ENCODE measurements at places on chromosomes 1 and 21. TPM values are rescaled to one million over a fixed set of nuclear protein-coding genes. Genes with fewer than 3 reads are reported as not detected.

The CELA2A gene
- total RNA-seq, result 0.67 TPM

- H3K27me3 ChIP-seq, result no peaks in the 10 kb centered on the region
- peaks cover 35% of the 10 kb centered on the region for H3K4me1 ChIP-seq
- peaks cover 5% of the 10 kb centered on the region for H3K36me3 ChIP-seq
- H3K27ac ChIP-seq, result peak within 1 kb of the TSS; percentile 81
- DNase-seq, result no peak
Measured at GRCh38 chr1:9292361-9293240, at the start of gene SPSB1. SPSB1 (plus strand) TSS chr1:9292894; CDS start chr1:9355892, 62,998 bp downstream.

- no peak overlapping the region for H3K27ac ChIP-seq
- H3K4me3 ChIP-seq, result peak overlapping the region; percentile 55
- H3K36me3 ChIP-seq, result peaks cover 5% of the 10 kb centered on the region
- peaks cover 3% of the 10 kb centered on the region for H3K27me3 ChIP-seq
- peaks cover 3% of the 10 kb centered on the region for H3K4me1 ChIP-seq
Measured at GRCh38 chr1:6207921-6208320, 2.0 kb downstream of the RNF207 start.

DNA sequence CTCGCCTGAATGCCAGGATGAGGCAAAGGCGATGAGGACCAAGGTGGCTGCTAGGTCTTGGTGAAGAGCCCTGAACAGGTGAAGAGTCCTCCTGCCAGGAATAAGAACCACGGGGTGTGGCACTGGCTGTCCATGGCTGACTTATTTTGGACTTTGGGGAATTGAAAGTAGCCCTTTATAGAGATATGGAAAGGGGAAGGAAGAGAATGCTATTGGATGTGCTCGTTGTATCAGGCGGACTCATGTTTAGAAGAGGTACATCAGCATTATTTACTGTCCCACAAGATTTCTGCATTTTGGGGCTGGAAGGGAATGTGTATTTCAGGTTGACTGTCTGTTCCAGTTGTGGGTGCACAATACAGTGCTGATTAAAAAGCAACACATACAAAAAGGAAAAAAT lies 465.8 kb downstream of the DSCAM start:
- H3K36me3 ChIP-seq, result no peaks in the 10 kb centered on the region
- H3K4me1 ChIP-seq, result no peaks in the 10 kb centered on the region
- no peaks in the 10 kb centered on the region for H3K27me3 ChIP-seq
- no peak for DNase-seq
- H3K27ac ChIP-seq, result no peak overlapping the region
- no peak overlapping the region for H3K4me3 ChIP-seq

The GJA4 gene
- 0.87 TPM for total RNA-seq

- no peaks in the 10 kb centered on the region for H3K27me3 ChIP-seq
- no peak overlapping the region for H3K4me3 ChIP-seq
- no peak for DNase-seq
- H3K36me3 ChIP-seq, result peaks cover 15% of the 10 kb centered on the region
- peaks cover 33% of the 10 kb centered on the region for H3K4me1 ChIP-seq
Measured at GRCh38 chr21:37064841-37065240, 8.0 kb downstream of the PIGP start.

The SUSD4 gene
- 7.0 TPM for total RNA-seq

- H3K36me3 ChIP-seq, result peaks cover 16% of the 10 kb centered on the region
- H3K4me1 ChIP-seq, result no peaks in the 10 kb centered on the region
- H3K4me3 ChIP-seq, result no peak overlapping the region
Measured at GRCh38 chr1:59845091-59845490, 30.3 kb downstream of the HOOK1 start.

The PDC gene
- not detected for total RNA-seq

The ERICH3 gene
- total RNA-seq, result 0.29 TPM

The CHRM3 gene
- total RNA-seq, result 2.4 TPM

DNA sequence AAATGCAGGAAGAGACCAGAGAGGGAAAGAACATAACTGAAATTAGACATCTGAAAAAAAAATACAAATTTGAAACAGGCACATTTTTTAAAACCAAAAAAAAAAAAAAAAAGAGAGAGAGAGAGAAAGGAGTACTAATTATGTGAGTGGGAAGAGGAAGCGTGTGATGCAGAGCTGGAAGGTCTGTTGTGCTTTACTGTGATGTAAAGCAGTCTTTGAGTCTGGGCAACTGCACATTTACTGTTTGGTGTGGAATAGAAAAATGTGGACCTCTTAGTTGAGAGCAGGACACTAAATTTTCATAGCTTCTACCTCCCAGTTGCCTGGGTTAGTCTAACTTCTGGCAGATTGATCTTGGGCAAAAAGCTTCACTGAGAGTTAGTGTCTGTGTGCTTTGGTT lies 16.5 kb downstream of the LHX9 start:
- no peak overlapping the region for H3K27ac ChIP-seq
- H3K36me3 ChIP-seq, result no peaks in the 10 kb centered on the region
- no peak for DNase-seq
- H3K27me3 ChIP-seq, result peaks cover 49% of the 10 kb centered on the region
- no peak overlapping the region for H3K4me3 ChIP-seq

- H3K4me1 ChIP-seq, result peaks cover 7% of the 10 kb centered on the region
- H3K4me3 ChIP-seq, result no peak overlapping the region
- H3K36me3 ChIP-seq, result no peaks in the 10 kb centered on the region
- peaks cover 15% of the 10 kb centered on the region for H3K27me3 ChIP-seq
- no peak overlapping the region for H3K27ac ChIP-seq
- no peak for DNase-seq
Measured at GRCh38 chr1:68438310-68438709, 11.4 kb downstream of the RPE65 start.

DNA sequence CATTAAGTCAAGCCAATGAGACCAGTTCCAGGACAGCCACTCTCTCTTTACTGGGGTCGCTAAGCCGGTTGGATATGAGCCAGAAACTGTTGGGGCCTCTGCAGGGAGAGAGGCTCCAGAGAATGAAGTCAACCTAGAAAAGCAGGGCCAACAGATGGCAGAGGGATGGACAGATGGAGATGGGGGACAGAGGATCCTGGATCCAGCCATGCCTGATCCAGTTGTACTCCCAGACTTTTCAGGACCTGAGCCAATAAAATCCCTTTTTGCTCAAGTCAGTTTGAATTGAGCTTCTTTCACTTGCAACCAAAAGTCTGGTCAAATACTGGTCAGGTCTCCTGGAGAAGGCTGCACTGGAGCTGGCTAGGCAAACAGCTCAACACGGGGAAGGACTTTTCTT lies 2.2 kb downstream of the DHCR24 start:
- H3K27me3 ChIP-seq, result no peaks in the 10 kb centered on the region
- H3K4me3 ChIP-seq, result peak overlapping the region; percentile 98
- peaks cover 25% of the 10 kb centered on the region for H3K36me3 ChIP-seq
- H3K27ac ChIP-seq, result no peak overlapping the region

The VSIG8 gene
- total RNA-seq, result not detected

DNA sequence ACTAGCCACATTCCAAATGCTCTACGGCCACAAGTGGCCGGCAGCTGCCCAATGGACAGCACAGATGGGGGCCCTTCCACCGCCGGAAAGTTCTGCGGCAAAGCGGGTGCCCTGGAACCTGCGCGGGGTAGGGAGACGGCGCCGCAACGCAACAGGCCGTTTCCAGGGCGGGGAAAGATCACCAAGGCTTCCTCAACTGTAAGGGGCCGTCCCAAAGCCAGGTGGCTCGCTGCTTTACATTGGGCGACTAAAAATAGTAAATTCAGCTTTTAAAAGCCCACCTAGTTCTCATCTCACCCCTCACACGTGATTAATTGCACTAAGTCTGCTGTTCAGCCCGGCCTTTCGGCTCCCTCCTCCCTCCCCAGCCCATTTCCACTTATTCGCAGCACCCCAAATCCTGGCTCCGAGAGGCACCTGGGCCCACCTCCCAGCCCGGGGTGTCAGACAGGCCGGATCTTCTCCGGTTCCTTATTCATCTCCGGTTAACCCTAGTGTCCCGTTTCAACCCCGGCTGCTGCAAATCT lies 643 bp downstream of the CFAP298 start:
- peaks cover 4% of the 10 kb centered on the region for H3K4me1 ChIP-seq
- peaks cover 16% of the 10 kb centered on the region for H3K27me3 ChIP-seq
- H3K27ac ChIP-seq, result peak overlapping the region; percentile 95
- peak overlapping the region; percentile 98 for H3K4me3 ChIP-seq
- DNase-seq, result peak; percentile 62

DNA sequence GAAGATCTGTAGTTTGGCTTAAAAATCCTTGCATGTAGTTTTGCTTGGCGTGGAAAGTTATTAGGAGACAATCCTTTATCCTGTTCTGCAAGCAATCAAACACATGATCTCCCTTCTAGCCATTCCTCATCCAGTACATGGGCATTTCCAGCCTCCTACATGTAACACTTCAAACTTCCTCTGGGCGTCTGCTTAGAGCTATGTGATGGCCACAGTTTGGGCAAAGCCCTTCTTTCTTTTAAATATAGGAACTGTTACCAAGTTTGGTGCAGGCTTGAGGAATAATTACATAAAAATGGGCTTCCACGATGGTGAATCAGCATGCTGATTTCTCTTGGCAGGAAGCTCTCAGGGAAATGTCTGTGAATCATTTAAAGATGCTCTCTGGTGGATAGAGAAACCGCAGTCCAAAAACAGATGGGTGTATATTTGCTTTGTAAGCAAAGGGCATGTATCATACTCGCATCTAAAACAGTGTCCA lies 176.9 kb upstream of the FMN2 start:
- no peak overlapping the region for H3K27ac ChIP-seq
- peaks cover 13% of the 10 kb centered on the region for H3K27me3 ChIP-seq
- DNase-seq, result no peak
- no peaks in the 10 kb centered on the region for H3K4me1 ChIP-seq
- H3K36me3 ChIP-seq, result no peaks in the 10 kb centered on the region
- no peak overlapping the region for H3K4me3 ChIP-seq

GRCh38 chr21:39471598-39471997 lies 19.8 kb downstream of the SH3BGR start:
- H3K4me3 ChIP-seq, result no peak overlapping the region
- H3K4me1 ChIP-seq, result no peaks in the 10 kb centered on the region
- DNase-seq, result no peak
- H3K27me3 ChIP-seq, result no peaks in the 10 kb centered on the region
- H3K27ac ChIP-seq, result no peak overlapping the region
- no peaks in the 10 kb centered on the region for H3K36me3 ChIP-seq

DNA sequence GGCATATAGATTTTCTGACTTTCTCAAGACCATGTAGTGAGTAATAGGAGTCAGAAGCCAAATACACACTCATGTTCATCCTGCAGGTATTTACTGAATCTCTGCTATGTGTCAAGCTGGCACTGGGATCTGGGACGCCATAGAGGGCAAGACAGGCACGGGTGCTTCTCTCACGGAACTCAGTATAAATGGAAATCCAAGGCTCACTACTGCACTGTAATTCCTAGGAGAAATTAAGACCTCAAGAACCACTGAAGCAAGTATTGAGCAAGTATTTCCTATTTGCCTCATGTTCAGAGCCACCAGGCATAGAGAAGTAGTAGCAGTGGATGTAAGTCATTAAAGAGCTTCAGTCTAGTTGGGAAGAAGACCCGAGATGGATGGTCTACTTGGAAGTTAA lies 38.9 kb downstream of the EIF2D start:
- H3K36me3 ChIP-seq, result no peaks in the 10 kb centered on the region
- H3K4me3 ChIP-seq, result no peak overlapping the region
- no peak for DNase-seq
- H3K27ac ChIP-seq, result no peak overlapping the region
- H3K4me1 ChIP-seq, result peaks cover 5% of the 10 kb centered on the region

- H3K4me1 ChIP-seq, result no peaks in the 10 kb centered on the region
- no peaks in the 10 kb centered on the region for H3K27me3 ChIP-seq
- H3K4me3 ChIP-seq, result no peak overlapping the region
- no peak for DNase-seq
- no peak overlapping the region for H3K27ac ChIP-seq
Measured at GRCh38 chr1:52996653-52997052, 65.4 kb upstream of the PODN start.

The ADCY10 gene
- 0.39 TPM for total RNA-seq

- no peak for DNase-seq
- H3K4me1 ChIP-seq, result peaks cover 16% of the 10 kb centered on the region
- H3K36me3 ChIP-seq, result no peaks in the 10 kb centered on the region
Measured at GRCh38 chr1:167635941-167636340, 5.9 kb downstream of the RCSD1 start.

The LRRN2 gene
- 3.4 TPM for total RNA-seq

The DNTTIP2 gene
- total RNA-seq, result 47.1 TPM

- no peaks in the 10 kb centered on the region for H3K27me3 ChIP-seq
- H3K4me3 ChIP-seq, result no peak overlapping the region
- H3K4me1 ChIP-seq, result peaks cover 40% of the 10 kb centered on the region
- H3K27ac ChIP-seq, result no peak overlapping the region
Measured at GRCh38 chr1:59769736-59770095, 45.0 kb upstream of the HOOK1 start.

GRCh38 chr1:235710687-235711086 lies 61.1 kb upstream of the GNG4 start:
- H3K36me3 ChIP-seq, result peaks cover 9% of the 10 kb centered on the region
- no peak overlapping the region for H3K27ac ChIP-seq
- peaks cover 18% of the 10 kb centered on the region for H3K4me1 ChIP-seq

GRCh38 chr1:214441119-214441518 lies 110.3 kb downstream of the PTPN14 start:
- H3K36me3 ChIP-seq, result peaks cover 3% of the 10 kb centered on the region
- no peak for DNase-seq
- no peaks in the 10 kb centered on the region for H3K27me3 ChIP-seq
- peak overlapping the region; percentile 96 for H3K27ac ChIP-seq

The BRINP2 gene
- total RNA-seq, result 23.7 TPM

DNA sequence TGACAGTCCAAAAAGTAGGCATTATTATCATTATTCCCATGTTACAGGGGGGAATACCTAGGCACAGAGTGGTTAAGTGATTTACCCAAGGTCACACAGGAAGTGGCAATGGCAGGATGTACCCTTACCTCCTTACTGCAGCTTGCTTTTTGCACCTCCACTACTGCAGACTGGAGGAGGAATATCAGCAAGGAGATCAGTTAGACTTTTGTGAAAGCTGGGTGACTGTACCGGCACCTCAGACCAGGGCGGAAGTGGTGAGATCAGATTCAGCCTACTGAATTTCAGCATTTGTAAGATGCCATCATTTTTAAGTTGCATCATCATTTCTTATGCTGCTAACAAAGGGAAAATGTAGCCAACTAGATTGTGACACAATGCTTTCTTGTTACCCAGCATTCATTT lies 4.5 kb downstream of the ADARB1 start:
- peaks cover 13% of the 10 kb centered on the region for H3K27me3 ChIP-seq
- H3K4me1 ChIP-seq, result peaks cover 18% of the 10 kb centered on the region
- H3K36me3 ChIP-seq, result no peaks in the 10 kb centered on the region
- no peak for DNase-seq

GRCh38 chr1:62269851-62270495 lies 49.3 kb downstream of the KANK4 start:
- H3K27ac ChIP-seq, result no peak overlapping the region
- no peak for DNase-seq
- H3K4me1 ChIP-seq, result peaks cover 45% of the 10 kb centered on the region
- peaks cover 16% of the 10 kb centered on the region for H3K36me3 ChIP-seq
- peaks cover 3% of the 10 kb centered on the region for H3K27me3 ChIP-seq
- H3K4me3 ChIP-seq, result no peak overlapping the region

The DISC1 gene
- total RNA-seq, result 4.7 TPM

DNA sequence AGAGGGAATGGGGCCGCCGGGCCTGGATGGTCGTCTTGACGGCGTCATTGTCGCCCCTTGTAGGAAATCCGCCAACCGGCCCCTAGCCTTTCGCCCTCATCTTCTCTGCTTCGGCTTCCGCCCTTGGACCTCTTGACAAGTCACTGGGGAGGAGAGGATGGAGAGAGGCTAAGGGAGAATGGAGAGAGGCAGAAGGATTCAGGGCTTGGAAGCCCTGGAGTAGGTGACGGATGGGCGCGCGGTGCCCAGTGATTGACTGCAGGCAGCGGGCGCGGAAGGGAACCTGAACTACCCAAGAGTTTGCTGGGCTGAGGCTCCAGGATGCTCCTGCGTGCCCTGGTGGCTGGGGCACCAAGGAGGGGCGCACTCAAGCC lies 651 bp downstream of the PDE4B start:
- H3K4me1 ChIP-seq, result peaks cover 8% of the 10 kb centered on the region
- peak overlapping the region; percentile 81 for H3K4me3 ChIP-seq
- H3K27me3 ChIP-seq, result peaks cover 80% of the 10 kb centered on the region
- no peak for DNase-seq
- no peak overlapping the region for H3K27ac ChIP-seq
